Dermis microvascular lymphatic vessel endothelial cell (primary cell): ENCODE measurements at places on chromosomes 7 and 10.

DNA sequence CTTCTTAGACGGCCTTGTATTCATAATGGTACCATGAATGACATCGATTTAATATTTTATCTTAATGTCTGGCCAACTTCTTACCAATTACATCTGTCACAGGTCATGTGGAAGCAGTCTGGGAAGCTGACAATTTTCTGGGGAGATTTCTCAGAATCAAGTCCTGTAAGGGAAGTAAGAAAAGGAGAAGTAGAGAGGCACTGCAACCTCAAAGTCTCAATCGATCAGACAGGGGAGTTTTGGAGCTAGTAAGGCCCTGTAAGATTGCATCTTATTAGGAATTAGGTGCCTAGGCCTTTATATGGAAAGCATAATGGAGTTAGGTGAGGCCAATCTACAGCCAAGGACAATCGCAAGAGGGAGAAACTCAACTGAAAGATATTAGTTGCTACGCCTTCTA, 694.6 kb upstream of the SORCS1 start:
- DNase-seq = no peak

- no peak for DNase-seq
These were observed 453.5 kb downstream of the TYW1 start for GRCh38 chr7:67450171-67450570.

GRCh38 chr10:119020627-119020946, 8.9 kb upstream of the NANOS1 start:
- DNase-seq = no peak

- peak; percentile 77 for DNase-seq
These were observed 27.0 kb upstream of the JAZF1 start for GRCh38 chr7:28207486-28208158.
